Esophagus squamous epithelium (tissue), 5 donors: ENCODE measurements at places on chromosomes 13 and 19.

- DNase-seq, result no peak
Observed at GRCh38 chr13:20337884-20338551, 105.9 kb upstream of the GJB6 start.

DNA sequence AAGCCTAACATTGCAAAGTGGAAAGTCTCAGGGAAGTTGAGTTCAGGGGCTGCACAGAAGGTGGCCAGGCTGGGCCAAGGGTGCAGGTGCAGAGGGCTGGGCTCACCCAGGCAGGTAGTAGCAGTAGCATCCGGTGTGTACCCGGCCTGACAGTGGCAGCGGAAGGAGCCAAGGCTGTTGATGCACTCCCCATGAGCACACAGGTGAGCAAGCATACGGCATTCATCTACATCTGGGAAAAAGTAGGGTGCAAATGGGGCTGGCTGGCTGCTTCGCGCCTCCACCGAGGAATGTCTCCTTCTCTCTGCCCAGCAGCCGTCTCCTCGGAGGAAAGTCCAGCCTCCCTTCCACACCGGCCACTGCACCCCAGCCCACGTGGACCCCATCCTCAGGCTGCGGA, 30.6 kb downstream of the CCL25 start:
- DNase-seq, result no peak

- DNase-seq, result no peak
Observed at GRCh38 chr13:27574661-27575060, 45.7 kb downstream of the LNX2 start.

- DNase-seq, result no peak
Observed at GRCh38 chr13:111458739-111459138, 138.3 kb downstream of the TEX29 start.

GRCh38 chr13:109595471-109595870, 190.9 kb downstream of the IRS2 start:
- DNase-seq, result no peak

DNA sequence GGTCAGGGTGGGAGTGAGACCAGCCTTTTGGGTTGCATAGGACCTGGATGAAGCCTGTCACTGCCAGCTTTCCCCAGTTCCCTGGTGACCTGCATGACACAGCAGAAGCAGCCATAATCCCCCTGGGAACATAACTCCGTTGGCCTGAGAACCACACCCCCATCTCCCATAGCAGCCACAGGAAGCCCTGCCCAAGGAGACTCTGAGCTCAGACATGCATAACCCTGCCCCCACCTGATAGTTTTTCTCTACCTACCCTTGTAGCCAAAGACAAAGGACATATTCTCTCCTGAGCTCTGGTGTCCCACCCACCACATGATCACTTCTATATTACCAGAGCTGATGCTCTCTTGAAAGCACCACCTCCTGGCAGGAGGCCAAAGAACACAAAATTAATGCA, 413.5 kb upstream of the HTR2A start:
- no peak for DNase-seq

- no peak for DNase-seq
Observed at GRCh38 chr13:47421525-47421924, 524.7 kb upstream of the HTR2A start.

DNA sequence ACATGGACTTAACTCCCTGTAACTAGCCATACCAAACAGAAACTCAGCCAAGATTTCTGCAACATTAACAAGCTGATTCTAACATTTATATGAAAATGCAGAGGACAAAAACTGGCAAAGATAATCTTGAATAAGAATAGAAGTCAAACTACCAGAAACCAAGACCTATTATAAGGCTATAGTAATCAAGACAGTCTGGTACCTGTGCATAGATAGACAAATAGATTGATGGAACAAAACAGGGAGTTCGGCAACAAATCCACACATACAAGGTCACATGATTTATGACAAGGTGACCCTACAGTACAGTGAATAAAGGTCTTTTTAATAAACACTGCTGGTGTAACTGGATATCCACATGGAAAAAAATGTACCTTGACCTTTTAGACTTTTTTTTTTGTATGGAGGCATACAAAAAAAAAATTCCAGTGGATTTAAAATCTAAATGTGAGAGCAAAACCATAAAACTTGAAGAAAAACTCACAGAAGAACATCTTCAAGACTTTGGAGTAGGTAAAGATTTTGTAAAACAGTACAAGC, 2.9 kb upstream of the RFC3 start:
- DNase-seq, result no peak

DNA sequence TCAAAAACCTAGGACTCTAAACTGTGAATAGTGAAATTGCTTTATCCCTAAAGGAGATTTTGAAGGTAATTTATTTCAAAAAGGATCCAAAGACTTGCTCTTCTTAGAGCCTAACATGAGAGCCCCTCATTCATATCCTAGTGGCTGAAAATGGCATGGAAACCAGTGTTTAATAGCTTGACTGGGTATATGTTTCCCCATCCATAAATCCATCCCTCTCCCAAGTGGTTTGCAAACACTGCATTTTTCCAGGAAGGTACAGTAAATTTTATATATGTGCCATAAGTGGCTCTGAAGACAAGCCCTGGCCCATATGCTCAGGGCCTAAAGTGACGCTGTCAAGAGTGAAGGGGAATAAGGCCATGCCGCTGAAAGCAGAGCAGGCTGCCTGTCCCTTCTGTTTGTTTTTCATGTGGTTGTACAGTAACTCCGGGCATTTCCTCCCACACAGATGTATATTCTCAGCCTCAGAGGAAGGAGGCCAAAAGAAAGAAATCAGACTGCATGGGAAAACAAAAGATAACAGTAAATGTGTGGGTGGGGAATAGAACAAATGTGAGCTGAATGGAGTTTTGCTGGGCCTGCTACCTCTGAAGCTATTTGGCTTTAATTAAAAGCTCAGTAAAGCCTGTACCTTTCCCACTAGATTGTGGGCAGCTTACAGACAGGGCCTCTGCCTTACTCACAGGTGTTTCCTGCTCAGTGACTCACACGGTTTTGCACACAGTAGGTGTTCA, 181.9 kb downstream of the PCDH9 start:
- no peak for DNase-seq

GRCh38 chr19:41925208-41926003, 2.8 kb downstream of the ERFL start:
- DNase-seq, result no peak

DNA sequence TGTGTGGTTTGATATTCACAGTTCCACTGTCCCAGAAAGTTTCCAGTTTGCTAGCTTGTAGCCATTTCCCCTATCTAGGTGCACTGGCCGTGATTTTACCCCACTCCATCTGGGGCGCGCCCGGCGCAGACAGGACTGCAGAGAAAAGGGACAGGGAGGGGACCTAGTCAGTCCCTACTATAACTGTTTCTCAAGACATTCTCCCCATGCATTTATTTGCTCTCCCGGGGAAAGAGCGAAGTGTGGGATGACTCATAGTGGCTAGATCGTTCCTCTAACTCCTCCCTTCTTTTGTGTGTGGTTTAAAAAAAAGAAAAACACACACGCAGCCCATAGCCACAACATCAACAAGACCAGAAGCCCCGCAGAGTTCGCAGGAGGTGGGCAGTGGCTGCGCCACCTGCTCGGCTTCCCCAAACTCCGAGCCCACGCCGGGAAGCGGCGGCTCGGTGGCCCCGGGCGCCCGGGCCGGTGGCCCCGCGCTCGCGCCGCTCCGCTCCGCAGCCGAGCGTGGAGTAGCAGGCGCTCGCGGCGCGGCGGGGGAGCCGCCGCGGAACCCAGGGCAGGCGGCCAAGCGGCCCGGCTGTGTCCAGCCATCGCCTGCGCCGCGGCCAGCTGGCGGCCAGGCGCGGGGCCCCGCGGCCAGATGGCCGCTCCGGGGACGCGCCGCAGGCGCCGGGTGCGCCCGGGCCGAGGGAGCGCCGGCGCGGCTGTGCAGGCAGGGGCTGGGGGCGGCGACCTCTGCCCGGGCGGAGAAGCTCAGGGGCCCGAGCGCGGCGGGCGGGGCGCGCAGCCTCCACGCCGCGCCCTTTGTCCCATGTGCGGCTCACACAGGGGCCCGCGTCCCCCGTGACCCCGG, 653 bp downstream of the TMTC4 start:
- no peak for DNase-seq

DNA sequence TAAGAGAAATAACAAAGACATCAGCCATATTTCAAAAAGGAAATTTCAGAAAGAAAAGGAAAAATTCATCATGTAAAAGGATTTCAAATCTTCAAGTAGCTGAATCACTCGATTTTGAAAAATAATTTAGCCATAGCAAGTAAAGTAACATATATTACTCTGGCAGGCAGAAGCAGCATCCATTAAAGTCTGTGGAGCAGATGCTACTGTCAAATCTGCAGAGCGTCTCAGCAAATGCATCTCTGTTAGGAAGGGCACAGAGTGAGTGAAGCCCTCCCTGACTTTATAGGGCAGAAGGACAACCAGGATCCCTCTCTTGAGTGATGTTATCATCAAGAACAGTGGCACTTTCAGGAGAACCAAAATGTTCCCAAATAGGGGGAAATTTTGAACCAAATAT, 445.5 kb downstream of the EFNB2 start:
- no peak for DNase-seq

DNA sequence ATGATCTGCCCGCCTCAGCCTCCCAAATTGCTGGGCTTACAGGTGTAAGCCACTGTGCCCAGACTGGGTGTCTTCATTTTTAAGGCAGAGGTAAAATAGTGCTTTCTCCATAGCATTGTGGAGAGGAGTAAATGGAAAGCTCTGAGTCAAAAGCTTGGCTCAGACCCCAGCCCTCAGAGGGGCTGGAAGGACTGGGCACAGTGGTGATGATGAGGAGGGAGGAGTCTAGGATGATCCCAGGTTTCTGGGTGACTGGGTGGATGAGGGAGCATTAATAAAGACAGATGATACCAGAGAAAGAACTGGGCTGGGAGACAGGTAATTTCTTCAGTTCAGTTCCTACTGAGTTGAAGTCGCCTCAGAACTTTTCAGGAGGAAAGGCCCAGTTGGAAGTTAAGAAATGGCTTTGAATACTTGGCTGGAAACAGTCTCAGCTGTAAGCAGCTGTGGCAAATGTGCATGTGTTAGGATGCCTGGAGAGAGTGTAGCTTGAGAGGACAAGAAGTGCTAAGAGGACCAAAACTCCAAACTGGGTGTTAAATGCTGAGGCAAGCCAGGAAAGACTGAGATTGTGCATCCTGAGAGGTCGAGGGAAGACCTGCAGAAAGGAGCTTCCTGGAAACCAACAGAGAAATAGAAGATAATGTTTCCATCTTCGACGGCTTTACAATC, 37.1 kb upstream of the MEDAG start:
- no peak for DNase-seq

DNA sequence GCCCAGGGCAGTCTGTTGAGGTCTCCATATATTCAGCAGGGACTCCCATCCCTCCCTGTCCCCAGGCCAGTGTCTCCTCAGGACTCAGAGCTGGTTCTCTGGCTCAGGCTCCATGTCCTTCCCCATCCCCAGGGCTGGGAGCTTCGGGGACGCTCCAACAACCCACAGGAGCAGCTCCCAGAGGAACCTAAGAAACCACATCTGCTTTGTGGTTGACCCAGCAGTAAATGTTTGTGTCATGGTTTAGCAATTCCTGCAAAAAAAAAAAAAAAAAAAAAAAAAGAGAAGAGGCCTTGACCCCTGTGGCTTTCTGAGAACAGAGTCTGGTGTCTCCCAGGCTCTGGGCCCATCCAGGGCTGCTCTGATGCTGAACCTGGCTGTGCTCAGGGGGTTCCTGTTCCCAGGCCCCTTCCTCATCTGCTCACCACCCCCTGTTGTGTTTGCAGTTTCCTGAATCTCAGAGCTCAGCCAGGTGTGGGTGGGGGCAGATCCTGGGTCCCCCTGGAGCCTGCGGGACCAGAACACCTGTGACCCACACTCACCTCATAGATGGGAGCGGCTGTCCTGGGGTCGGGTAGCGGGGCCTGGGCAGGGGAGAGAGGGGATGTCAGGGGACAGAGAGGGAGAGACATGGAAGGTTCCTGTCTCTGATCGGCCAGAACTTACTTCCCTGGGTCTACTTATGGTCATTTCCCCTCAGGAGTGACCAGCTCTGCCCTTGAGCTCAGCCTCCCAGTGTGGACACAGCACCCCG, 25.2 kb upstream of the CEACAM1 start:
- no peak for DNase-seq

DNA sequence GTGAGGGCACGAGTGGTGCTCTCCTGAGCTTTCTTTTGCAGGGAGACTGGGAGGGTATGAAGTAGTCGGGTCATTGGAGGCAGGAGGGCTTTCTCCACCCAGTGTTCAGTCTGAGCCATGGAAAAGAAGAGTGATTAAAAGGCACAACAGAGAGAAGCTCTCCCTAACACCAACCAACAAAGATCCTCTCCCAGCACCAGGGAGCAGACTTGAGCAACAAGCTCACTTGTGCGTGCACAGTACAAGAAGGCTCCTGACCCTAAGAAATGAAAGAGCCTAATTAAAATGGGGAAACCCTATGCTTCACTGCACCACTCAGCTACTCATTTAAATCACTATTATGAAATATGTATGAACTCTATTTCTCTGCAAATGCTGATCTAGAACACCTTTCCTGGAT, 276.3 kb upstream of the SOX21 start:
- DNase-seq, result no peak

GRCh38 chr19:7494416-7495098, 5.7 kb upstream of the PEX11G start:
- no peak for DNase-seq

DNA sequence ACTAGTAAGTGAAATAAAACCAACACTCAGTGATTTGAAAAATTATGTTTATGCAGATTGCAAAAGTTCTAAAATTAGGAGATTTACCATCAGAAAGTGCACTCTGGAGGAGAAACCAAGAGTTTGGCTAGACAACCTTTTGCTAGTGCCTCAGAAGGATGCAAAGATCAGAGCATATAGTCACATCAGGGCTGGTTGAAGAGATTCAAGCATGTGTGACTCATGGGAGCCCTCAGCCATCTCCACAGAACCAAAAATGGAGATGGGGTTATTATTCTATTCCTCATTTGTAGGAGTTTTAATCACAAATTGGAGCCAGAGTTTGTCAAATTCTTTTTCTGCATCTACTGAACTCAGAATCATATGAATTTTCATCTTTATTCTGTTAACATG, 32.9 kb upstream of the OXGR1 start:
- no peak for DNase-seq

GRCh38 chr19:6528544-6529121, 2.2 kb upstream of the TNFSF9 start:
- no peak for DNase-seq

DNA sequence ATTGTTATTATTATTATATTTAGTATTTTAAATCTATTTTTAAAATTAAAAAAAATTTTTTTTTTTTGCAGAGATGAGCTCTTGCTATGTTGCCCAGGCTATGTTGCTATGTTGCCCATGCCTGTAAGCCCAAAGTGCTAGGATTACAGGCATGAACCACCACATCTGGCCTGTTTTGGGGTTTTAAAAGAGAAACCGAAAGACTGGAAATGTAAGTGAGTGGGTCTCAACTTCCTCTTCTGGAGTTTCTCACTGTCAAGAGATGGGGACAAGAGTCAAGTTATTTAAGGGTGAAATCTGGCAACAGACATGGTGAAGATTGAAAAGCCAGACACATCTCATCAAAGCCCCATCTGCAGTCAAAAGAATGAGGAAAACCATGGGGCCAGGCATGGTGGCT, 4.2 kb upstream of the OR7G3 start:
- no peak for DNase-seq

GRCh38 chr19:11486661-11487503, 6.0 kb upstream of the ELAVL3 start:
- no peak for DNase-seq

GRCh38 chr13:88153353-88153752, 482.2 kb downstream of the SLITRK5 start:
- DNase-seq, result no peak
